ENCODE measurements at places on chromosomes 3 and 15. TPM values are rescaled to one million over a fixed set of nuclear protein-coding genes. Genes with fewer than 3 reads are reported as not detected.

CHRM5 gene
- total RNA-seq = not detected

- no peaks in the 10 kb centered on the region for H3K36me3 ChIP-seq
- H3K27ac ChIP-seq = no peak overlapping the region
- DNase-seq = no peak
- H3K27me3 ChIP-seq = no peaks in the 10 kb centered on the region
- no peaks in the 10 kb centered on the region for H3K4me1 ChIP-seq
Observed at GRCh38 chr3:79187426-79187825, 580.4 kb downstream of the ROBO1 start.

SLC6A11 gene
- total RNA-seq = not detected

DNA sequence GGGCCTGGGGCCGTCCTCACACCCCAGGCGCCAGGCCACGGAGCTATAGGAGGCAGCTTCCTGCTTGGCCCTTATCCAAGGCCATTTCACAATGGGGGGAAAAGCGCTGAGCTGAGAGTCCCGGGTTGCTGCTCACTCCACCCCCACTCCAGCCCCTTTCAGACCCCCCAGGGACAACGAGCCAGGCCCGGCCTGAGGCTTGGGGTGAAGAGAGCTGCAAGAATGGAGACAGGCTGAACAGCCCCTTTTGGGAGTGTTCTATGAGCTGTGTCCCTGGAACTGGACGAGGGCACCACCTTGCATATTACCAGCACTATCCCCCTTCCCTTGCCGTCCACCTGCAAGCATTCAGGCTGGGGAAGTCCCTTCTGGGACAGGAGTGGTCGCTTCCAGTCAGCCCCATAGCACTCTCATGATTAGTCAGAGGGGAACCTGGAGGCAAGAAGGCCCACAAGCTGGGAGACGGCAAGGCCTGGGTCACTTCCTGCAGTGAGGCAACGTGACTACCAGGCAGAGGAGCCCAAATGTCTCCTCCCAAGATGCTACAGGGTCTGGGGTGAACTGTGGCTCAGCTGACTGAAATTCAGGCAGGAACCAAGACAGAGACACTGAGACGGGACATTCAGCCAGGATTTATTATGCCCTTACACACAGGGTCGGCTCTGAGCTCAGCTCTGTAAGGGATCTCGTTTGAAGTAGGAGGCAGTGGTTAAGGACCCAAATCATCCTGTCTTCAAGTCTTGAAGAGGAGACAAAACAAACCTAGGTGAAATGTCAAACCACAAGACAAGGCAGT lies 8.6 kb upstream of the SRP14 start:
- no peaks in the 10 kb centered on the region for H3K36me3 ChIP-seq
- DNase-seq = no peak
- no peak overlapping the region for H3K4me3 ChIP-seq
- H3K4me1 ChIP-seq = peaks cover 34% of the 10 kb centered on the region

C15orf62 gene
- total RNA-seq = 0.74 TPM

DNA sequence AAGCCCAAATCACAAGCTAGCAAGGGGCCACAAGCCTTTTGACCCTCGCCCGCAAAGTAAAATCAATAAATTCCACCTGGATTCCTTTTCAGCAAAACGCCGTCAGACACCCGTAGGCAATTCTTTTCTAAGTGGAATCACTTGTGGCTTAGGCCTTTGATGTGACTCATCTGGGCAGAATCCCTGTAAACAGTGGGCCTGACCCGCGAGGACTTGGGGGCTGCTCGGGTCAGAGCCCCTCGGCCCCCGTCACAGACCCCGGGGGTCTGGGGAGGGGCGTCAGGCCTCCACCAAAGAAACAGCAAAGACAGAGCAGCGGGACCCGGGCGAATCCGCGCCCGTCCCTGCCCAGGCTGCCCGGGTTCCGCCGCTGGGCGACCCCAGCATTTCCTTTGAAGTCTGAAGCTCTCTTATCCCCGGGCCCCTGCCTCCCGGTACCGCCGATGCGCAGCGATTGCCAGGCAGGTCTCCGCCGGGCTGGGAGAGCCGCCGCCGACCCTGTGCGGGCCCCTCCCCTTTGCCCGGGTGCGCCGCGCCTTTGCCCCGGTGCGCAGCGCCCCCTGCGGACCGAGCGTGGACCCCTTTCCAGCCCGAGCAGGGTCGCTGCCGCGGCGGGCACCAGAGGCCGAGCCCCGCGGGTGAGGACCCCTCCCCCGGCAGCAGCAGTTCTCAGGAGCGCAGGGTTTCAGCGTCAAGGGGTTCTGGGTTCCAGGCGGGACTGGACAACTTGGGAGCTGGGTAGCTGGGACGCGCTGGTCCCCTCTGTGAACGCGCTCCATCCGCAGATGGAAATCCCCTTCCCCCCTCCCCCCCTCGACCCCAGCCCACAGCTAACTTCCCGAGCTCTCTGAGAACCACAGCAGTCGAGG lies 178.3 kb downstream of the UACA start:
- no peak for DNase-seq
- no peak overlapping the region for H3K27ac ChIP-seq
- no peaks in the 10 kb centered on the region for H3K36me3 ChIP-seq
- H3K4me1 ChIP-seq = no peaks in the 10 kb centered on the region
- no peak overlapping the region for H3K4me3 ChIP-seq

DNA sequence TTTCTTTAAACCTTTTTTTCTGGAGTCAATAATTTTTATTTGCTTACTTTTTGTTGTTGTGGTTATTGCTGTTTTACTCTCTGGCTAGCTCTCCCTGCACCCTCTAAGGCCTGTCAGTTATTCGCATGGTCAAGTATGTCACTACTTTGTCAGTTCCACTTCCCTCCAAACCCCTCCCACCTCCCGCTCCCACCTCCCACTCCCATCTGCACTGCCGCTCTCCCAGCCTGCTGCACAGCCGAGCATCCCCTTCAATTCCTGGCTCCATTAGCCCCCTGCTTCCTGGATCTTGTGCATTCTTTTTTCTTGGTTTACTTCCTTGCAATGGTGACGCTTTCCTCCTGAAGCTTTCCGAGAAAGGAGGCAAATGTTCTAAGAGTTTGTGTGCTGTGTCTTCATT lies 218.0 kb downstream of the XXYLT1 start:
- H3K4me1 ChIP-seq = no peaks in the 10 kb centered on the region
- DNase-seq = no peak
- H3K27me3 ChIP-seq = no peaks in the 10 kb centered on the region
- no peak overlapping the region for H3K27ac ChIP-seq

DNA sequence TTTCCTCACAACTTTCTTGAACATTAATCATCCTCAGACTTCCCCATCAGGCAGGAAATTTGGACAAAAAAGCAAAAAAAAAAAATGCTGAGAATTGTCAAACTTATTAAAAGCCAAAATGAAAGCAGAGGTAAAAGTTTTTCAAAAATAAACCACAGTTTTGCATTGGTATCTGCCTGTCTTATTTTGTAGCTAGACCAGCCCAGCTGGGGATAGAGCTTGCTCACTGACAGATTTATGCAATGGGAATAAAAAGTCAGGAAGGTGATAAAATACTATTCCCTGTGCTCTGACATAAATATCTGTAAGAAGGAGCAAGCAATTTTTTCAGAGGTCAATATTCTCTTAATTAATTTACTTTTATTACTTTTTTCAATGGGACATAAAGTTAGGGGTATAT lies 1006.7 kb upstream of the ALCAM start:
- no peaks in the 10 kb centered on the region for H3K4me1 ChIP-seq
- H3K27ac ChIP-seq = no peak overlapping the region
- H3K27me3 ChIP-seq = no peaks in the 10 kb centered on the region
- no peak for DNase-seq
- no peaks in the 10 kb centered on the region for H3K36me3 ChIP-seq
- H3K4me3 ChIP-seq = no peak overlapping the region

- no peak overlapping the region for H3K4me3 ChIP-seq
- H3K36me3 ChIP-seq = no peaks in the 10 kb centered on the region
- H3K4me1 ChIP-seq = peaks cover 7% of the 10 kb centered on the region
- no peaks in the 10 kb centered on the region for H3K27me3 ChIP-seq
- peak; percentile 67 for DNase-seq
- peak overlapping the region; percentile 70 for H3K27ac ChIP-seq
Observed at GRCh38 chr3:155664925-155665695, 79.8 kb downstream of the PLCH1 start.

SLC51B gene
- 102 TPM for total RNA-seq

DNA sequence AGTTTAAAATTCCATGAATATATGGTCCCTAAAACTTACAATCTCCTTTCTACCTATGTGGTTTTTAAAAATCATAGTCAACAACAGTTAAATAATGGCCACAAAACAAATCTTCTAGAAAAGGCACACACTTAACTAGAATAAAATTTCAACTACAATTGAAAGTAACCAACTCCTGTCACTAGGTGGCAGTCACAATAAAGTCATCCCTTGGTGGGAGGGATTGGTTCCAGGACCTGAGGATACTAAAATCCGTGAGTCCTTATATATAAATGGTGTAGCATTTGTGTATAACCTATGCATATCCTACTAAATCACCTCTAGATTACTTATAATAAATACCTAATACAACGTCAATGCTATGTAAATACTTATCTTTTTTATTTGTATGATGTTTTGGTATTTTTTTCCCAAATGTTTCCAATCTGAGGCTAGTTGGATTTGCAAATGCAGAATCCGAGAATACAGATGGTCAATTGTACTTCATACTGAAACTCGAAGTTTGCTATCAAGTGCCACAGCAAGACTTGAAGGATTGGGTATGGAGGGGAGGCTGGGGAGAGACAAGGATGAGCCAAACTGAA lies 172.6 kb downstream of the FMN1 start:
- no peaks in the 10 kb centered on the region for H3K36me3 ChIP-seq
- H3K27ac ChIP-seq = no peak overlapping the region
- peak; percentile 46 for DNase-seq
- no peaks in the 10 kb centered on the region for H3K4me1 ChIP-seq
- no peaks in the 10 kb centered on the region for H3K27me3 ChIP-seq

- peak; percentile 86 for DNase-seq
- H3K4me3 ChIP-seq = no peak overlapping the region
- H3K27ac ChIP-seq = peak overlapping the region; percentile 88
- H3K4me1 ChIP-seq = peaks cover 14% of the 10 kb centered on the region
- no peaks in the 10 kb centered on the region for H3K36me3 ChIP-seq
- no peaks in the 10 kb centered on the region for H3K27me3 ChIP-seq
Observed at GRCh38 chr3:5016211-5017161, 37.2 kb downstream of the BHLHE40 start.

DNA sequence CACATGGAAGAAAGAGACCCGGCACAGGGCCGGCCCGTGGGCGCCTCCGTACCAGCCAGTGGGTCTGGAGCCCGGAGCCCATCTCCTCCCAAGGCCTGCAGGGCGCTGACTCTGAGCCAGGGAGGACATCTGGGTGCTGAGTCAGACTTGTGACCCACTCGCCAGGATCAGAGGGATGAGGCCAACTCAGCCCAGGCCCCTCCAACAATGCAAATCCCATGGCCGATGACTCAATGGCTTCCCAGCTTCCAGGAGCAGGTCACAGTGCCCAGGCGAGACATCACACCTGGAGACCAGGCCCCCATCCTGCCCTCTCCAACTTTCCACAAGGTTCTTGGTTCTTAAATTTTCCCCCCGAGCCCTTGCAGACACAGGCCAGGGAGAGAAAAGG lies 95.1 kb downstream of the LRIG1 start:
- no peak overlapping the region for H3K4me3 ChIP-seq
- no peak overlapping the region for H3K27ac ChIP-seq
- H3K36me3 ChIP-seq = no peaks in the 10 kb centered on the region
- H3K27me3 ChIP-seq = no peaks in the 10 kb centered on the region

DNA sequence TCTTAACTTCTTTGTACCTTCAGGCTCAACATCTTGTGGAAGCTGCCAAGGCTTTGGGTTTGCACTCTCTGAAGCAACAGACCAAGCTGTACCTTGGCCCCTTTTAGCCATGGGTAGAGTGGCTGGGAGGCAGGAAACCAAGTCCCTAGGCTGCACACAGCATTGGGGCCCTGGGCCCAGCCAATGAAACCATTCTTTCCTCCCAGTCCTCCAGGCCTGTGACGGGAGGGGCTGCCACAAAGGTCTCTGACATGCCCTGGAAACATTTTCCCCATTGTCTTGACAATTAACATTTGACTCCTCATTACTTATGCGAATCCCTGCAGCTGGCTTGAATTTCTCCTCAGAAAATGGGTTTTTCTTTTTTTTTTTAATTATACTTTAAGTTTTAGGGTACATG lies 253.1 kb upstream of the GADL1 start:
- DNase-seq = no peak
- H3K4me3 ChIP-seq = no peak overlapping the region
- no peaks in the 10 kb centered on the region for H3K27me3 ChIP-seq
- no peak overlapping the region for H3K27ac ChIP-seq
- H3K36me3 ChIP-seq = no peaks in the 10 kb centered on the region

DNA sequence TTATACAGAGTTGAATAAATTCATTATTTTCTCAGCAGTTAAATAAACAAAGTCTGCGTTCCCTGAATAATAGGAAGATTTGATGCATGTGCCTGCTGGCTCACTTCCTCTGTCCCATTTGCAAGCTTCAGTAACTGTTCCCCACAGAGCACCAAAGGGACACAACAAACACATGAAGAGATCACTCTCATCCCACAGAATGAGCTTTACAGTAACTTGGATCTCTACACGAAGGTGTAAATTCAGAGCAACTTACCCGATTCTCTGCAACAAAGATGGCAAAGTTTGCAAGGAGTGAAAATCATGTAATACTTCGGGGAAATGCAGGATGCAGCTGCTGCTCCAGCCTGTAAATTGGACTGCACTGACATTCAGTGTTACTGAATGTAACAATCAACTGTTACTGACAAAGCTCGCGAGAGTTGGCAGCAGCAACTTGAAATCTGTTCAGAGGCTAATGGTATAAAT lies at the start of gene BCHE:
TSS of gene BCHE (minus strand) at position 366 of the 468 bp plus-strand sequence. CDS start 6,390 bp downstream, outside the sequence.
- no peak within 1 kb of the TSS for H3K4me3 ChIP-seq
- H3K36me3 ChIP-seq = no peaks in the 10 kb centered on the region
- H3K27ac ChIP-seq = no peak within 1 kb of the TSS
- H3K4me1 ChIP-seq = no peaks in the 10 kb centered on the region
- H3K27me3 ChIP-seq = no peaks in the 10 kb centered on the region

HESX1 gene
- 0.42 TPM for total RNA-seq

STX19 gene
- 18.8 TPM for total RNA-seq

GRCh38 chr3:25033407-25034029 lies 394.5 kb upstream of the RARB start:
- H3K27ac ChIP-seq = no peak overlapping the region
- H3K4me1 ChIP-seq = no peaks in the 10 kb centered on the region
- DNase-seq = peak; percentile 40
- H3K27me3 ChIP-seq = no peaks in the 10 kb centered on the region

ZNF35 gene
- total RNA-seq = 6.6 TPM

DNA sequence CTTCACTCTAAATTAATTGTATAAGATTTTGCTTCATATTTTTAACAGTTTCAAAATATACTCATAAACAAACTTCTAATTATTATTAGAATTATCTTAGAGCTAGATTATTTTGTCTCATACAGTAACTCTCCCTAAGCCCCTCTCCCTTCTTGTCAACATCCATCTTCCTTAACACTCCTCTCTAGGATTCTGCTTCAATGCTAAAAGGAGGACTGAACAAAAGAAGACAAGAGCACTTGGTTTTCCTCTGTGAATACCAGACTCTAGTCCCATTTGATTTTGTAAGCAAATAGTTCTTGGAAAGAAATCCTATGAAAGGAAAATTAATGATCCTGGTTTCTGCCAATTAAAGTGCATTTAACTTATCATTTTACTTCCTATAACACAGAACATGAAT lies 91.8 kb downstream of the KCNMB2 start:
- H3K36me3 ChIP-seq = no peaks in the 10 kb centered on the region
- no peaks in the 10 kb centered on the region for H3K27me3 ChIP-seq
- no peak for DNase-seq
- no peak overlapping the region for H3K4me3 ChIP-seq
- no peak overlapping the region for H3K27ac ChIP-seq
- no peaks in the 10 kb centered on the region for H3K4me1 ChIP-seq

GRCh38 chr15:68427366-68427765 lies 4.6 kb downstream of the ITGA11 start:
- DNase-seq = no peak
- H3K36me3 ChIP-seq = no peaks in the 10 kb centered on the region
- H3K4me3 ChIP-seq = no peak overlapping the region
- no peak overlapping the region for H3K27ac ChIP-seq
- H3K4me1 ChIP-seq = no peaks in the 10 kb centered on the region

Data from colonic mucosa (tissue), 4 donors.